ENCODE measurements at places on chromosomes 13 and 19.

DNA sequence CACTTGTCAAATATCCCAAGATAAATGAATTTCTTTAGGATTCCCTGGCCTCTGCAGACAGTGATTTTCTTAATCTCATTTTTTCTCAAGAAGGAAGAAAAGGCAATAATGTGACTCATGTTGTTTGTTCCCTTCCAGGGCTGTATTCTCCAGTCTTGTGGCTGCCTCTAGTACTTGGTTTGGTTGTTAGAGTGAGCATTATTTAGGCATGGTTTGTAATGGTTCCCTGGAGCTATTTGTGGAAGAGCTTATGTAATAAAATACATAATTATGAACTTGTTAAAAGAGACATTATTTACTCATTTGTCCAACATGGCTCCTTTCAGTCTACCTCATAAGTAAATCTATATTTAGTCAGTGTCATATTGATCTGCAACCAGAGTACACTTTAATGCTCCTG, 270.4 kb downstream of the DCT start:
- no peak for DNase-seq

DNA sequence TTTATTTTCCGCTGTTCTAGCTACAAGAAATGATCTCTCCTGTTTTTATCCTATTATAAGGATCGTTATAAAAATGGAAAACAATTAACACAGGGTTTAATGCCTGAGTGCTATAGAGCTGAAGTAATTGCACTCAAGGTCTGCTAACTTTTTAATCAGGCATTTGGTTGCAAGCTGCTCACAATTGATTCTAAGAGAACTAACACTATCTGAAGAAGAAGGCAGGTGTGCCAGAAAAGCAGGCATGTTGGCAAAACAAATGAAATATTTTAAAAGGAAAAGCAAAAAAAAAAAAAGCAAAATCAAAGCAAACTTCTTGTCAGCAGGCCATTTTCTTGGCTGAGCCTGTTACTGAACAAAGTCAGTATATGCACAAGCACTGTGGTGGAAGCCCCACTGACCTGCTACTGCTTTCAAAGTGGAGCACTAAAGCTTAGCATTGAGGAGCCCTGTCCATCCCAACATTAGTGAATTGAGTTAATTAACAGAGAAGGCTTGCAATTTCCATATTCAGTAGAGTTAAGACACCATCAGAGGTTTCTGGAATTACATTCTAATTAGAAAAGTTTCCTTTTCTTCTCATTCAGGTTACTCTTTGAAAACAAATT, 574.2 kb downstream of the PCDH9 start:
- no peak for DNase-seq

DNA sequence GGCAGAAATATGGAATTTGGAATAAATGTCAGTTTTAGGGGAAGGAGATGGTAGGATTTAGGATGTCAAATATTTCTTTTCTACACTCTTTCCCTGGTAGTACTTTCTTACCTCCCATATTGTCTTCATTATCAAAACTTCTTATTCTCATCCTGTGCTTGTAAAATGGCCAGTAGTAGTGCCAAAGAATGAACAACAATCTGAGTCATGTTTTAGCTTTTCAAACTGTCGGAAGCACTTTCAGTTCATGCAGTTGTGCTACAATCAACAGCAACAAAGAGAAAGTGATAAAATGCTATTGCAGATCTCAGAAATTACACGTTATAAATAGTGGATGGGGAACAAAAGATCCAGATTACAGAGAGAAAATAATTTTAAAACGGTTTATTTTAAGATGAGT, 193.7 kb upstream of the RXFP2 start:
- DNase-seq = no peak

- DNase-seq = no peak
These were observed 10.4 kb upstream of the USP12 start for GRCh38 chr13:27182054-27182453.

- DNase-seq = no peak
These were observed 188.8 kb upstream of the SPRY2 start for GRCh38 chr13:80529734-80530133.

DNA sequence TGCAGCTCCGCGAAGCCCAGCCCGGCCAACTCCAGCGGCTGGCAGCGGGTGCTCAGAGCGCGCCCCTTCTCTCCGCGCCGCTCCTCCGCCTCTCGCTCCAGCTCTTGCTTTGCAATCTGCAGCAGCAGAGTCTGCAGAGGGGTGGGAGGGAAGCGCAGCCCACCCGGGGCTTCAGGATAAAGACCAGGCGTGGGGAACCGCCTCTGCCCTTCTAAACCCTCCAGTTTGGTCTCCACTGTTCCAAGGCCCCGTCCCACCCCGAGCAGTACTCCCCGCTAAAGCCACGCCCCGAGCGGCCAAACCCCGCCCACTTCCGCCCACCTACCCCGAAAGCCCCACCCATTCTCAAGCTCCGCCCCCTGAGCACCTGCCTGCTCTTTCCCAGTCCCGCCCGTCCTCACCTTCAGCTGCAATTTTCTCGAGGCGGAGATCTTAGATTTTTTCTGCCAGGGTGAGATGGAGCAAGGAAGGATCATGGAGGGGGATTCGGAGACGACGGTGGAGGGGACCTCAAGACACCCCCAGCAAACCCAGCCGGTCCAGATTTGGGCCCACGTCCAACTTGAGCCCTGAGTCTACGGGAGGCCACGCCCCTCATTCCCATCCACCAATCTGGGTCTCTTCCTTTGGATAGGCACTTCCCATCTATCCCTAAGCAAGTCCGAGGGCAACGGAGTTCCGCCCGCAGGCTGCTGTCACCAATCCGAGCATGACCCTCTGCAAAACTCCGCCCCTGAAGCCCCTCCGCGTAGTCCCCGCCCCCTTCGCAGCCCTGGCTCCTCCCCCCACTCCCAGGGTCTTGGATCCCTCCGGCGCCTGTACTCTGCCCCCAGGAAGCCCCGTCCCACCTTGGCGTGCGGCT, 1.1 kb downstream of the TNNI3 start:
- no peak for DNase-seq

DNA sequence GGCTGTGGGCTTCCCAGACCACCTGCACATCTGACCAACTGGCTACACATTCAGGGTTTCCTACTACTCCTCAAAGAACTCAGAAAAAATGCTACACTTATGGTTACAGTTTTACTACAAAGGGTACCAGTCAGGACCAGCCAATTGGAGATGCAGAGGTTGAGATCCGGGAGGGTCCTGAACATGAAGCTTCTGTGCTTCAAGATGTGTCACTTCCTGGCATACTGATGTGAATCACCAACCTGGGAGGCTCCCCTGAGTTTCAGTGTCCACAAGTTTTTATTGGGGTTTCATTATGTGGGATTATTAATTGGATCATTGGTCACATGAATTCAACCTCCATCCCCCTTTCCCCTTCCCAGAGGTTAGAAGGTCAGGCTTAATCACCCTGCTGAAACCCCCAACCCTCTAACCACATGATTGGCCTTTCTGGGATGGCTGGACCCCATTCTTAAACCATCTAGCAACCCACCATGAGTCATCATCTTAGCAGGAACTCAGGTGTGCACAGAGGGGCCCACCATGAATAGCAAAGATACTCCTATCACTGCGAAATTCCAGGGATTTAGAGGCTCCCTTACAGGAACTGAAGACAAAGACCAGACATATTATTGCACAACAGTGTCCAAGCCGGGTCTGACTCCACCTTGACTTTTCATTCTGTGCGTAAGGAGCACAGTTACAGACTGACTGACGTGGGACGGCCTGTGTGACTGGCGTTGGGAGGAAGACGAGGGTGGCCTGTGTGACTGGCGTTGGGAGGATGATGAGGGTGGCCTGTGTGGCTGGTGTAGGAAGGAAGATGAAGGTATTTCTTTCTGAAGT, 90.7 kb downstream of the ATP8A2 start:
- no peak for DNase-seq

Measured in muscle of arm (tissue), 14 donors.